ENCODE measurements at places on chromosomes 5 and 9.
A peak's percentile ranks its signal among the peaks of the same experiment; 100 is the strongest.

DNA sequence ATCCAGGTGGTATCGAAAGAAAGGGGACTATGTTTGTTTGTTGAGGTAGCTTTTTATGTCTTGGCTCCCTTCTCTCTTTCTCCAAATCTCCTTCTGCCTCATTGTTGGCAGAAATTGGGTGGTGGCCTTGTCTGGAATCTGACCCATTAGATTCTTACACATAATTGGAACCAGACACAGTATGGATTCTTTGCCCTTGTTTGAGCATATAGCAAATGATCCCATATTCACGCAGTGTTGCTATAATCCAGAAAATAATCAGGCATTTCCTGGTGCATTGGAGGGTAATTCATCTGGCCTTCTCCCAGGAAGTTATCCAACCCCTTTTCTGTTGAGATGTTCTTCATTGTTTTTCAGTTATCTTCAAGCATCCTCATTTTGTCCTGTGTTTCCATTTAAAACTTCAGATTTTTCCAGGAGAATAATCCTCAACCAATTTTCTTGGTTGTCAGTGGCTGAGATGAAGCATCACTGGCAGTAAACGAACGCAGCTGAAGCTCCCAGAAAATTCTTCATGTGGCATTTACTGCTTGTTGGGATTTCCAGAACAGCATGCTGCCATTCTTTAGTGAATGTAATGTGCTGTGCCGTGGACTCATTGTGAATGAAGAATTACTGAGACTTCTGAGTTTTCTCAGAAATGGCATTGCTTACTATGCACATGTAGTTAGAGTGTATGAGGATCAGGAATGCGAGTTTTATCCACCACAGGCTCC, 70.5 kb upstream of the NTRK2 start:
- DNase-seq, result no peak

- DNase-seq, result no peak
These were observed 33.7 kb downstream of the SSBP2 start for GRCh38 chr5:81717226-81717625.

DNA sequence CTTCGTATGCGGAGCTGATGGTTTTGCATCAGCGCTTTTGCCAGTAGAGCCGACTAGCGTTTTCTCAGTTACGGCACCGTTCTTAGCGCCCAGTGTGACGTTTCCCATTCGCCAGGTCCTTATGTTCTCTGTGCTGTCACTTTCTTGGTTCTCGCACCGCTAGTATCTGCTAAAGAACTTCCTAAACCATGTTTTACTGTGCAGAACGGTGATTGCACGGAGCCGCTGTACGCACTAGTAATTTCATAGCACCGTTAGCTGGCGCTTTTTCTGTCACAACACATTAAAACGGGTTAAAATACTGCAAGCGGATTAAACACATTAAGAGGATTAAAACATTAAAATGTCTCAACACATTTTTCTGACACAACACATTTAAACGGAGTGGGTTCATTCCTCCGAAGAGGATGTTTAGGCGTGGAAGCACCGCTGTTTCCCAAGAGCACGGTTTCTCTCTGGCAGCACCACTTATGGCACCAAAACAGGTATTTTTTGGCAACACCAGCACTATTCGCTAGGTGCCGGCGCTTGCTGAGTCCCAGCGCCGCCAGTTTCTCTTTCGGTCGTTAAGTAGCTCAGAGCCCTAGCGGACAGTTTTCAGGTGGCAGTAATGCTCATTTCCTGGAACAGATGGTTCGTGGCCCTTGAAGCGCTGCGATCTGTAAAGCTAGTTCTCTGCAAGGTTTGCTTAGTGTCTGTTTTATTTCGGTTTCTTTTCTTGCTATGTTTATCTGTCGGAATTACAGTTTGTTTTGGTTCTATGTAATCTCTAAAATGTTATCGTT, 20.3 kb downstream of the ANXA2R start:
- DNase-seq, result peak; percentile 97

DNA sequence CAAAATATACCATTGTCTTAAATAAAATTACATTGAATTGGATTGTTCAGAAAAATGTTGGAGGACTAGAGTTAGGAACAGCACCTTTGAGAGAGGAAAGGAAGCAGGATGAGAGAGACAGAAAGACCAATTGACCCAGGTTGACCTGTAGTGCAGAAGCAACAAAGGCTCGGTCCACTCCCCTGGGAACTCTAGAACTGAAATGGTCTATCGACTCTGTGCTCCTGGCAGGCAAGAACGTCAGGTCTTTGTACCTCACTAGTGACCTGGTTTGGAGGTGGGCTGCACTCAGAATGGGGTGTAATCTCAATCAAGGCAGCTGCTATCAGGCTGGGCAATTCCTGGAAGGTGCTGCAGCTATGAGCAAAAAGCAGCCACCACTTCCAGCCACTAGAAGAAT, 110.8 kb downstream of the FAM174A start:
- DNase-seq, result no peak

DNA sequence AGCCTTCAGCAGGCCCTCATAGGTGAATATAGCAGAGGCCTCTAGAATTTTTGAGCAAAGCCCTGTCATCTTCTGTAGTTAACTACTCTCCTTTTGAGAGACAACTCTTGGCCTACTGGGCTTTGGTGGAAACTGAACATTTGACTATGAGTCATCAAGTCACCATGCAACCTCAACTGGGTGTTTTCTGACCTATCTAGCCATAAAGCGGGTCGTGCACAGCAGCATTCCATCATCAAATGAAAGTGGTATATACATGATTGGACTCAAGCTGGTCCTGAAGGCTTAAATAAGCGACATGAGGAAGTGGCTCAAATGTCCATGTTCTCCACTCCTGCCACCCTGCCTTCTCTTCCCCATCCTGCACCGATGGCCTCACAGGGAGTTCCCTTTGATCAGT, 1115.5 kb downstream of the TAF11L14 start:
- DNase-seq, result no peak

DNA sequence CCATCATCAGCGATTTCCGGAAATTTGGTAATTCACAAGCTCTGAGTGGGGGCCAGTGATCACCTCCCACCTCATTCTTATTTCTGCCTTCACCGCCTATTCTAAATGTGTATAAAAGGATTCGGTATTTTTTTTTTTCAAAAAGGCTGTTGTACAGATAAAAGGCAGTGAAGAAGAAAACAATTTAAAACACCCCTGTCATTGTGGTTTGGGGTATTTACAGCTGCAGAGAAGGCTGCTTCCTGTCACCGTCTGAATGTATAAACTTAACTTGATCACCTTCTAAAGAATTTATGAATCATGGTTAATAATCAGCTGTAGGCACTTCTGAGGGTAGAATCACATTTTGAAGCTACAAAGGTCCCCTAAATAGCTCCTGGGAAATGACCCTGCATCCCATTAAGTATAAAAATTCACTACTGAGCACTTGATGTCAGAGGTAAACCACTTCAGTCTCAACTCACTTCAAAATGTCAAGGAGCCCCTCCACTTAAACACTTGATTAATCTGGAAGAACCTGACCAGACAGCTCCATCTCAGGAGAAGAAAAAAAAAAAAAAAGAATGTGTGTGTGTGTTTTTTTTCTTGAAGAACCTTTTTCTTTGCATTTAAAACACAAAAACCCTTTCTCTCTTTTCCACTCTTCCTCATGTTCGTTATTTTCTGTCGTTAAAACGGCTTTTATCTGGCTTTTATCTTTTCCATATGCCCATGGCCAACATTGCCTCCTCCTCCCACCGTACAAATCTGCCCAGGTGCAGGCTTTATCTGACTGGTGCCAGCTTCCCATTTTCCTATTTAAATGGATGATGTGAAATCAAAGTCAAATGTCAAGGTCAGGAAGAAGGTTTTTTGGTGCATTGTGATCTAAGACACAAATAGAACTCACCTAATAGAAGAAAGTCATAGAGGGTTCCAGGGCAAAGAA, 291.2 kb downstream of the IRX1 start:
- peak; percentile 86 for DNase-seq

GRCh38 chr9:100573655-100574260, 4.1 kb upstream of the CAVIN4 start:
- DNase-seq, result no peak

DNA sequence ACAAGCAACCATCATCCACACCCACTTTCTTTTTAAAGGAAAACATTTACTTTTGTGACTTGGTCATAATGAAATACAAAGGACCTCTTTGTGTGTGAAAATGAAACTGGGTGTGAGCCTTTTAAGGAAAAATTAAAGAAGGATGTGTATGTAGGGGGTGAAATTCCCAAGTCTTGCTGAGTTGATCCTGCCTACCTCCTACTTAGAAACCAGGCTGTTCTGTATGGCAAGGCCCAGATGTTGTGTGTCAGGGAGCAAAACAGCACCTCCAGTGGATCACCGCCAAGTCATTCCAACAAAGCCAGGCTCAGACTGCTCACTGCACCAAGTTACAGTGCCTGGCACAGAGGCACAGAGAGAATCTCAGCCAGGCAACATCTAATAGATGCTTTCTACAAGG, 198.5 kb upstream of the FBN2 start:
- DNase-seq, result no peak

GRCh38 chr5:112870966-112871365, 9.9 kb downstream of the SRP19 start:
- DNase-seq, result peak; percentile 25

DNA sequence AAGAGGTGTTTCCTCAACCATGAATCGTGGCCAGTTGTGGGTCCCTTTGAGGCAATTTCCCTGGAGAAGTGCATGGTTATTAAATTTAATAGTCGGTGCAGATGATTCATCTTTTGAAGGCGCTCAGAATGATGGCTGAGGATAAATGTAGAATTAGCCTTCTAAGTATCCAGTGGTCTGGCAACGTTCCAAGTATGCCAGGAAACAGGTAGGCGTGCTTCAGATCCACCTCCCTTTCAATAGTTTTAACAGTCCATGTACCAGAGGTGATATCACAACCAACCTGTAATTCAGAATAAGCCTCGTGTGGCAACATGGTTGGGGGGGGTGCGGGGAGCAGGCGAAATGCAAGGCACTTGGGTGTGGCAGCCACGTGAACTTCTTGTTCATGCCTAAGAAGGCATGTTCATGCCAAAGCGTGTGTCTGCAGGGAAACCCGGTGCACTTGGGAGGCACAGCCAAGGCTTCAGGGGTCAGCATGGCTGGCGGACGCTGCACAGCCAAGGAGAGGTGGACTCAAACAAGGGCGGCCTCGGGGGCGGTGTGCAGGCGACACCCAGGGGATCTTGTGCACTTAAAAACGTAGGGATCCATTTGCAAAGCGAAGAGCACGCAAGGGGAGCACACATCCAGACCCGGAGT, 5.2 kb upstream of the NKD2 start:
- peak; percentile 34 for DNase-seq

DNA sequence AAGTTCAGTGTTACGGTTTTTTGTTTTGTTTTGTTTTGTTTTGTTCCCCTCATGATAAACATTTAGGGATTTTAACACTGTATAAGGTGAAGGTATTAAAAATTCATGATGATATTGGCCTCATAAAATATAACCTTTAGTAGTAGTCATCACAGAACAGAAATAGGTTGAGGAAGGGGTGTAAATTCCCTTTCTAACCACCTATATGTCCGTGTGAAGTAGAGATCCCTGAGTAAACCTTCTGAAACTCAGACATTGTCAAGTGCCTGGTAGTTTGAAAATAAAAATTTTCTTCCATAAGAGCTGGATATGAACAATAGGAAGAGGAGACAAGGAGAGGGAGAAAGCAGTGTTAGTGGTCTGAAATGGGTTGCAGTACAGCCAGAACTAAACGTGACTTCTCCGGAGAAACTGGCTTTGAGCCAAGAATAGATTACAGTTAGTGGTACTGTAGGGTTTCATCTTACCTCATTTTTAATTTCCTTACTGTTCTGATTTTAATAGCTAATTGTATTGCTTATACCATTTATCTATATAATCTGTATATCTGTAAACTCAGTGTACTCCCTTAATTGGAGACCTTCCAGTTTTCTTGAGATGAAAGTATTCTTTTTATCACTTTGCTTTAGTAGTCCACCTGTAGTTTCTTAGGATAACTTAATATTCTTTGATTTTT, 18.3 kb downstream of the UGCG start:
- DNase-seq, result peak; percentile 21

- no peak for DNase-seq
These were observed 75.3 kb downstream of the LHFPL2 start for GRCh38 chr5:78573318-78573717.

GRCh38 chr9:127058011-127058644, 64.3 kb downstream of the ANGPTL2 start:
- DNase-seq, result no peak

- DNase-seq, result peak; percentile 3
These were observed 1146.8 kb downstream of the MAT2B start for GRCh38 chr5:164652276-164652660.

- DNase-seq, result no peak
These were observed 831.5 kb downstream of the MAT2B start for GRCh38 chr5:164336906-164337305.

- DNase-seq, result no peak
These were observed 893.5 kb upstream of the EDIL3 start for GRCh38 chr5:85278193-85278592.

GRCh38 chr5:78705826-78706225, 57.3 kb upstream of the LHFPL2 start:
- DNase-seq, result no peak

- DNase-seq, result peak; percentile 54
These were observed 61.8 kb downstream of the ERAP1 start for GRCh38 chr5:96745844-96746531.

GRCh38 chr9:106769331-106769730, 93.6 kb upstream of the ZNF462 start:
- no peak for DNase-seq

DNA sequence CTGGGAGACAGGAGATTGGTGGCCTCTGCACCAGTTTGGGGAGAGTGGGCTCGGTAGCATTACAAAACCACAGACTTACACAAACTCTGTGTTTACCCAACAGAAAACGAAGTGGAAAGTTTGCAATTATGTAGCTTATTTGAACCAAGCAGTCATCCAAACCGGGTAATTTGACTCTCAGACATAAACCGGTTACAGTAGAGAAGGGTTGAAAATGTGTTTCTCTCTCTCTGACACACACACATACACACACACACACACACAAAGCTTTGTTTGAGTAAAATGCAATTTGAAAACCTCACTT, 97.1 kb upstream of the ZNF608 start:
- peak; percentile 7 for DNase-seq

- no peak for DNase-seq
These were observed 259.7 kb upstream of the TUT7 start for GRCh38 chr9:86613943-86614342.

DNA sequence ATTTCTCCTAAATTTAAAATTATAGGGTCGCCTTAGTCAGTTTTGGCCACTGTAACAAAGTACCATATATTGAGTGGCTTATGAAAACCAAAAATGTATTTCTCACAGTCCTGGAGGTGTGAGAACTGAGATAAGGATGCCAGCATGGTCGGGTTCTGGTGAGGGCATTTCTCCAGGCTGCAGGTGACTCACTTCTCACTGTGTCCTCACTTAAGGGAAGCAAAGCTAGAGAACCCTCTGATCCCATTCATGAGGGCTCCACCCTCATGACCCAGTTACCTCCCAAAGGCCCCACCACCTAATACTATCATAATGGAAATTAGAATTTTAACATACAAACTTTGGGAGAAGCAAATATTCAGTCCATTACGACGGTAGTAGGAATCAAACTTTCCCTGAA, 75.1 kb upstream of the FBN2 start:
- no peak for DNase-seq

DNA sequence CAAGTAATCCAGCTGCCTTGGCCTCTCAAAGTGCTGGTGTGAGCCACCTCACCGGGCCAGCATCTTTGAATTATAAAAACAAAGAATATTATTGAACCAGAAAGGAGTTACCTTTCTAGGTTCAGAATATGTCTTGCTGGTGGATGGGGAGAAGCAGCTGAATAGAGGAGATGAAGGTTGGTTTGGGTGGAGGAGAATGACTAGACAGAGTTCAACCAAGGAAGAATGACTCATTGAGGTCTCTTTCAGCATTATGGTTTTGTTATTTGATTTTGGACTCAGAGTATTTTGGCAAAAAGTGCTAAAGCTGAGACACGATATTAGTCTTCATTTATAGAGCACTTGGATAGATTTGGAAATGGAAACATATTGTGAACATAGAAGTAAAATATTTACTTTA, 75.2 kb upstream of the MPDZ start:
- DNase-seq, result no peak

Measured in hematopoietic multipotent progenitor cell treated with erythropoietin and hydrocortisone succinate and interleukin-3 and kit ligand, for 4 days (in vitro differentiated cells).